ENCODE measurements at places on chromosomes 5 and 9. TPM values are rescaled to one million over a fixed set of nuclear protein-coding genes. Genes with fewer than 3 reads are reported as not detected.

The INSYN2B gene
- polyA plus RNA-seq, result 2.6 TPM

The SPATA24 gene
- 0.81 TPM for polyA plus RNA-seq

The LCN6 gene
- polyA plus RNA-seq, result not detected

The PCA3 gene
- polyA plus RNA-seq, result 3.6 TPM

The ANKH gene
- 45.2 TPM for polyA plus RNA-seq

The FOXD4L4 gene
- polyA plus RNA-seq, result not detected

The SLIT3 gene
- 11.9 TPM for polyA plus RNA-seq

The KIF12 gene
- not detected for polyA plus RNA-seq

The RFESD gene
- polyA plus RNA-seq, result 11.6 TPM

The TPPP gene
- polyA plus RNA-seq, result 2.4 TPM

The SLC6A18 gene
- not detected for polyA plus RNA-seq

The CSF1R gene
- 0.25 TPM for polyA plus RNA-seq

The TMEM267 gene
- polyA plus RNA-seq, result 41.0 TPM
